ENCODE measurements at places on chromosomes 2 and 18.

DNA sequence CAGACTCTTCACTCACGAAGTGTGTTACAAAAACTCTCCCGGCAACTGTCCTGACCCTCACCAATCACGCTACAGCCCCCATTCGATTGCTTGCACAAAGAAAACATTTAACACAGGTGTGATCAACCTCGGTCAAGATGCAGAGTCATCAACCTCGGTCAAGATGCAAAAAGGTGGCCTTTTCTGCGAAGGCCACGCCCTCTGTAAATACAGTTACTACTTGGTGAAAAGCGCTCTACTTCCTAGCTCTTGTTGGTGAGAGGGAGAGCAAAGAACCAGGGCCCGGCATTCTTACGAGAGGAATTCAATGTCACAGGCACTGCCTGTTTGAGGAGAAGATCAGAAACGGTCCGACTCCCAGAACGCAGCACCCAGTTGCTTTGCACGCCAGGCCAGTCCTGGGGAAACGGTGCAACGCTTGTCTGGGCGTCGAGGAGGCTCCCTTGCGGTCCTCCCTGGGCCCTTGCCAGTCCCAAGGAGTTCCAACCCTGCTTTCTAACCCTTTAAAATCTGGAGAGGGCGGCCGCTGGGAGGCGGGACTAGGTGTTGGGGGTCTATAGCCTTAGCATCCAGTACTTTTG is 1.9 kb downstream of the PIEZO2 start:
- DNase-seq, result no peak

DNA sequence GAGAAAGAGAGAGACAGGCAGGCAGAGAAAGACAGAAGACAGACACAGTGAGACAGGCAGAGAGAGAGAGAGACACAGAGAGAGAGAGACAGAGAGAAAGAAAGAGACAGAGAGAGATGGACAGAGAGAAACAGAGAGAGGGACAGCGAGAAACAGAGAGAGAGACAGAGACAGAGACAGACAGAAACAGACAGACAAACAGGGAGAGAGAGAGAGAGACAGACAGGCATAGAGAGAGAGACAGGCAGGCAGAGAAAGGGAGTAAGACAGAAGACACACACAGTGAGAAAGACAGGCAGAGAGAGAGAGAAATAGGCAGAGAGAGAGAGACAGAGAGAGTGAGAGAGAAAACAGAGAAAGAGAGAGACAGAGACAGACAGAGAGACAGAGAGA is 105.3 kb upstream of the ANKRD30BL start:
- DNase-seq, result no peak

DNA sequence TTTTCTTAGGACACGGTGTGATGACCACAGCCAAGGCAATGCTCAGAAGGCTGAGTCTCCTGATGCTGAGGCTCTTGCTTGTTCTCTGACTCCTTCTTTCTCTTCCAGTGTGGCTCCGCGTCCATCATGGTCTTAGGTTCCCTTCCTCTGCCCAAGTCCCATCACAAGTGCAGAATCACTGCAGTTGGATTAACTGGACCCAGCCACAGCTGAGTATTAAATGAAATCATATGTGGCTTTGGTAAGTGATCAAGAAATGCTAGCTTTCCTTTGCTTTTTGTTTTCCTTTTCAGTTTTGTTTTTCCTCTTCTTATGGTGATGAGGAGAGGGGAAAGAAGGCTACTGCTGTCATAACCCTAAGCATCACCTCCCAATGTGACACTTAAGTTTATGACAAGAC is 375.8 kb downstream of the INSIG2 start:
- DNase-seq, result no peak

GRCh38 chr2:209526561-209526960 is 102.7 kb downstream of the MAP2 start:
- DNase-seq, result no peak

GRCh38 chr2:69305712-69306392 is 81.2 kb downstream of the GFPT1 start:
- DNase-seq, result no peak

DNA sequence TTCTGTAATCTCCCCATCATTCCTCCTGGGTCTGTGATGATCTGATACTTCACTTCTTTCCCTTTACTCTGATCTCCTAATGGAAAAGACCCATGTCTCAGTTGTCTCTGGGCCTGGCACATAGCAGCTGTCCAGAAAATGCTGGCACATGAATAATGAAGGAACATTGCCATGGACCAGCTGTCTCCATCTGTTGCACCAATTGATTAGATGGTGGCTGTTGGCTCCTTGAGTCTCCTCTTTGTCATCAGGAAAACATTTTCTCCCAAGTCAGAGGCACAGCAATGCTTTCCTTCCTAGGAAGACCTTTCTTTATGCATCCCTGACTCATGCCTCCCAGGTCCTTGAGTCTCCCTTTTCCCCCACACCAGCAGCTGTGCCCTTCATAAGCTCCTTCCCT is 286.2 kb upstream of the CXCR4 start:
- DNase-seq, result no peak
